ENCODE measurements at places on chromosomes 7 and 10. TPM values are rescaled to one million over a fixed set of nuclear protein-coding genes. Genes with fewer than 3 reads are reported as not detected.

Gene ZPBP
- not detected for total RNA-seq

Gene RBP3
- total RNA-seq, result not detected

Gene C10orf90
- 2.2 TPM for total RNA-seq

Gene TPST1
- 61.0 TPM for total RNA-seq

Gene FFAR4
- total RNA-seq, result not detected

Gene AKR1D1
- not detected for total RNA-seq

Gene PHYHIPL
- total RNA-seq, result not detected

Gene SPAG6
- total RNA-seq, result 0.02 TPM

All from M059J (cell line).